Mesenchymal stem cell (in vitro differentiated cells and primary cell): ENCODE measurements at places on chromosomes 4 and X.

DNA sequence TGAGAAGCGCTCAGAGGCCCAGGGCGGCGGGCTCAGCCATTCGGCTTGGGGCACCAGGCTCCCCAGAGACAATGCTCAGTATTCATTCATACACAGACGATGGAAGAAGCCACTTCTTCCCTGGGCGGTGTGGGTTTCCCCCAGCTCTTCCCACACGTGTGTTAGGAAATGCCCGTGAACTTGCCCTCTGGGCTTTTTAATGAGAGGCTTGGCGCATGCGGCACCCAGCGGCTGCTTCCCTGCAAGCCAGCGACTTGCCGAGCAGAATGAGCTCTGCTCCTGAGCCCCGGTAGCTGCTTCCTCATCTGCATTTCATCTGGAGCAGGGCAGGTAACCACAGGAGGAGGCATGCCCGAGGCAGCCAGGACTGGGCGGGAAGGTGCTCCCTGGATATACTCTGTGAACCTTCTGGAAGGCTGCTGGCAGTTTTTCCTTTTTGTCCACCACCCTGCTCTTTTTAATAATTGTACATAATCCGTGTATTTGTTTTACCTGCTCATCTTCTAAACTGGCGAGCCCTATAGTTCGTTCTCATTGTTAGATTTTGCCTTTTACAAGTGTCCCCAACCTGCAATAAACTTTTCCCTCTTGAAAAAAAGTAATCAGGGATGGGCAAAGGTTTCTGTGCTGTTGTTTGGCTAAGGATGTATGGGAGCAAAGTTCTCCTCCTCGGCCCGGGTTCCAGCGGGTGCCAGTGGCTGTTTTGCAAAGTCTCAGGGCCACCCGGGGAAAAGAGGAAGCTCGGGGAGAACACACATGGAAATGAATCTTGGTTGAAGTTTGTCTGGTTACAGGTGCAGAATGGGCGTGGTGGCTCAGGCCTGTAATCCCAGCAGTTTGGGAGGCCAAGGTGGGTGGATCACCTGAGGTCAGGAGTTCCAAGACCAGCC is 178.8 kb downstream of the DCLK2 start:
- no peak for DNase-seq

DNA sequence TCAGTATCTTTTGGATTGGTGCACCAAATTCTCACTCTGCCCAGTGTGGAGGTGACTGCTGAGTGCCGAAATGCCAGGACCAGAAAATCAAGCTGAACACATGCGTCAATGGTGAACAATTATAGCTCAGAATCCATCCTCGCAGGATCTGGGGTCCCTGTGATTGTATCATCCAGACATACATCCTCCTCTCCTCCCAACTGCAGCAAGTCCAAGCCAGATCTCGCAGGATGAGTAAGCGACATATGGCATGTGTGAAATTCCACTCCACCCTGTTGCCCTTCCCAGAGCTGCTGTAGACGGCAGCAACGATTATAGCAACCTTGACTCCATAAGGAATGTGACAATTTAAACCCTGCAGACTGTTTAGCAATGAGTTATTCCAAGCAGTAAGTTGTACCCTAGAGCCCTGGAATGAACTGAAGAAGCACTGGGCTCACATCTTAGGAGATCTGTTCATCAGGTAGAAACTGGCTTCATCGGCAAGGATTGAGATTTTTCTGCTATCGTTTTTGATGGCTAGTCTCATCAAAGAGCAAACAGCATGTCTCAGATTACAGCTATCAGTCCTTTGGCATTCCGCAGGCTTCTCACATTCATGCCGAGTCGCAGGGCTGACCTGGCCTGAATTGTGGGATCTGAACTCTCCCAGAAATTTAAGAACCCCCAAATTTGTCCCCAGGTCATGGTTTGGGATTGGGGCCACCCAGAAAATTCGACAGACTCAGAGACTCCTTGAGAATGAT is 35.5 kb upstream of the SORBS2 start:
- peak; percentile 78 for DNase-seq

DNA sequence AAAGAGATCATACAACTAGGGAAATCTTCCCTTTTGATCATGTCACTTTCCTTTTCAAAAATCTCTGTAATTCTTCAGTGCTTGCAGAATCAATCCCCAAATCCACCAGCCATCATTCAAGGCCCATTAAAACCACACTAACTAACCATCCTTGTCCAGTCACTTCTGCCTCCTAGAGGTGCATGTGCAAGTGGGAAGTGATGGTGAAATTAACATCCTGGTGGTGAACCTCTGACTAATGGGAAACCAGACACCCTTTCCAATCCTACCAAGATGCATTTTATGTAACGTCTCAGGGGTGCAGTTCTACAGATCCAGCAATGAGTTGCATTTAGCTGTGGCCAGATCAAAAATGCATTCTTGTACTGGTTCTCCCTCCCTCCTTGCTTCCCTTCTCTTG is 341.8 kb downstream of the RAPGEF2 start:
- DNase-seq: peak; percentile 42

DNA sequence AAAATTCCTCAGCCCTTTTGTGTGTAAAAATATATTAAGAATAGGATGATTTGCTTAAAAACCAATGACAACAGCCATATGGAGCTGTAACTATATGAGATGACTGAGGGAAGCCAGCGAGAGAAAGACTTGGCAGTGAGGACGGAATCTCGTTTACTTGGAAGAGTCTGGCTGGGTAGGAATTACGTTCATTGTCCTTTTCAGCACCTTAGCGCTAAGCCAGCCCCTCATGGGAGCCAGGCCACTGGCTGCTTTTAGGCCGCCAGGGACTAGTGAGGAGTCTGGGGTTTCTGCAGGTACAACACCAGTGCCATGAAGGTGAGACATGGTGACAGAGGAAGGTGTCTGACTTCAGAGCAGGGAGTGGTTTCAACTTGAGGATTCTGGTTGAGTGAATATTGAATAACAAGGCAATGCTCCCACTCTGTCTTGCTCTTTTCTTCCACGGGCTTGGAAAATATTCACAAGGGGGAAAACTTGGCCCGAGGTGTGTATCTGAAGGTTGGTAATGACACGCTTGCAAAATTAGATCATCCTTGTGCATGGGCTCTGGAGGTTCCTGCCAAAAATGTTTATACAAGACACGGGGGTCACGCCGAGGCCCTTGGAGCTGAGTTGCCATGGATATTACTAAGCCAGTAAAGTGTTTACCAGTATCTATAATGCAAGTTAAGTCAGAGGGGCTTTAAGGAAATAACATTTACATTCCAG is 17.4 kb downstream of the KLF3 start:
- no peak for DNase-seq

- no peak for DNase-seq
These were observed 121.0 kb downstream of the ARHGAP24 start for GRCh38 chr4:85595796-85596559.

DNA sequence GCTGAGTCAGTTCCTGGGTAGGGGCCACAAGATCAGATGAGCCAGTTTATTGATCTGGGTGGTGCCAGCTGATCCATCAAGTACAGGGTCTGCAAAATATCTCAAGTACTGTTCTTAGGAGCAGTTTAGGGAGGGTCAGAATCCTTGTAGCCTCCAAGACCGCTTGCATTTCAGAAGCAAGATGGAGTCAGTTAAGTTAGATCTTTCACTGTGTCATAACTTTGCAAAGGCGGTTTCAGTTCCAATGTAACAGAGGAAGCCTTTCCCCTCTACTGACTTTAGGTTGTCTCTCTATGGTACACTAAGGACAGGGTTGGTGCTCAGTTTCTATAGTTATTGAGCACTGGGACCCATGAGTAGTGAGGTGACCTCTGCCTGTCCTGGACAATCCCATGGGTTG is 127.3 kb upstream of the WDR1 start:
- DNase-seq: no peak

GRCh38 chr4:7798178-7798995 is 141.3 kb downstream of the AFAP1 start:
- DNase-seq: no peak

- no peak for DNase-seq
These were observed 1.7 kb upstream of the SPARCL1 start for GRCh38 chr4:87530868-87531267.

DNA sequence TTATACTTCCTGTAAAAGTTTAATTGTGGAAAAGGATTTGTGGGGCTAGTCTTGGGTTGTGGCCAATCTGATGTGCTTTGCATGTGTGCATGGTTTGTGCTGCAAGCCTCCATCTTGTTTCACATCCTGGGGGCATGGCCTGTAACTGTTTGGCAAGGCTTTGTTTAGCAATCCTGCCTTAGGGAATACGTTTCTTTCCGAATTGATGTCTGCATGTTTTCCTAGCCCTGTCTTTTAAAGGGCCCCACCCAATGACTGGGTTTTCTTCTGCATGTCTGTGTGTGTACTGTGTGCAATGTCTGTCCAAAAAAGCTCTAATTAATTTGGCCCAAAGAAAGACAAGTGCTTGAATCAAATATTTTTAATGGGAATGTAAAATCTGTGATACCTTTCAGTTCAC is 74.6 kb upstream of the MID1IP1 start:
- peak; percentile 8 for DNase-seq

DNA sequence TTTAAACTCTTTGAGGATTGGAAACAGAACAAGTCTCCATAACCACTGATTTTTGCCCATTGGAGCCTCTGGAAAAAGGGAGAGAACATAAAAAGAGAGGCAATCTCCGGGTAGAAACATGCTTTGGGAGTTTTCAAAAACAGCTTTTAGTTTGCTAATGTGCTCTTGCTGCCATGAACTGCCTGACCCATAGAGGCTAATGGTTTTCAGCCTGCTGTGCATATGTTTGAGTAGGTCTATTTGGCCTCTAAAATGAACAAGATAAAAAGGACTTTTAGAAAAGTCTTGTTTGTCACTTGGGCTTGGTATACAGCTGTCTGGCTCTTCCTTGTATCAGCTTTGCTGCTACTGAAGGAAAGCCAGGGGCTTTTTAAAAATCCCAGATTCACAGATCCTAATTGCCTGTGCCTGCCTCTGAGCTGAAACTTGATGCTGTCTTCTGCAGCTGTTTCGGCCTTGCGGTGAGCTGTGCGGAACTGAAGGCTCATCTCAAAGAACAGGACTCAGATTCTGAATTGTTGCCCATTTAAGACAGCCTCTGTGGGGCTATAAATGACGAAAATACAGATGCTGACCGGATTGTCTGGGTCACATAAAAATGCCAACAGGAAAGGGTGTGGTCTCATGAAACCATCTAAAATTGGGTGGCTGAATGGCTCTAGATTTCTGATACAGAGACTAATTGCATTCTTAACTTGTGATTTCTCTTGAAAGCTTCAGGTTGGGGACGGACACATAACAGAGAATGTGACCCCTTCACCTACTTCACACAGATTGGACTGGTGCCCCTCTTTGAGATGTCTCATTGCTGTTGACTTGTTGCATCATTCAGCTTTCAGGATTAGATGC is 18.4 kb upstream of the ZNF41 start:
- peak; percentile 47 for DNase-seq

DNA sequence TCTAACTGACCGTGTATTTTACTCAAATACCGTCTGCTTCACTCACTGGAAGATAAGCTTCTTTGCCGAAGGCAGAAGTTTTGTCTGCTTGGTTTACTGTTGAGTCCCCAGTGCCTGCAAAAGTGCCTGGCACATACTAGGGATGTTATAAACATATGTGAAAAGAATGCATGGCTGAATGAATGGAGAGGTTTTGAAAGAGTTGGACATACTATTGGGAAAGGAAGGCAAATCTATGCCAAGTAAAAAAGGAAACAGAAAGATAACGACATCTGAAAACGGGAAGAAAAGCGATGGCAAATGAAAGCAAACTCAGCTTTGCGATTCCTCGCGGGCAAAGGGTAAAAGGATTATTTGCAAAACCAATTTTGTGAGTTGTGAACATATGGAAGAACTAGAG is 21.7 kb downstream of the ADGRG2 start:
- no peak for DNase-seq

GRCh38 chr4:77415689-77416088 is 189.9 kb upstream of the CXCL13 start:
- no peak for DNase-seq

DNA sequence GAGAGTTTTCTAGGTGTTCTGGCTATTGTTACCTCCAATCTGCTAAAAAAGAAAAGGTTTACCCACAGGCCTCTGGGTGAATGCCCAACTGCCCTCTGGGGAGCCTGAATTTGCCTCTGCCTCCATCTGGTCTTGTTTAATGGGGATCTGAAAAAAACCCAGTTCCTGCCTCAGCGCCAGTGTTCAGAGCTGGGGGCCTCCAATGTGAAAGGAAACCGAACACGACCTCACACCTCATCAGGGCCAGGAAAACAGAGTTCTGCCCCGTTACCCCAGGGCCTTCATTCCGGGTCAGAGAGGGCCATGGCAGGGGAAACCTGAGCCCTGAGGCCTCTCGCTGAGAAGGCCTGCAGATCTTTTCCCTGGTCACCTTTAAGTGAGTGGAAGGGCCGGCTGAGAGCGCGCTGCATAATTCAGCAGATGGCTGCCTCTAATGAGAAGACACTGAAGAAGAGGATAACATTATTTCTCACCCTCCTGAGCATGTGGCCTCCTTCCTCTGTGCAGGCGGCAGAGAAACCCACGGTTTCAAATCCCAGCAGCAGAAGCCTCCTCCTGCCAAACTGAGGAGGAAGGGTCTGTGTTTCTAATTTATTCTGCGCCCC is 6.8 kb downstream of the SEPTIN6 start:
- DNase-seq: peak; percentile 11

DNA sequence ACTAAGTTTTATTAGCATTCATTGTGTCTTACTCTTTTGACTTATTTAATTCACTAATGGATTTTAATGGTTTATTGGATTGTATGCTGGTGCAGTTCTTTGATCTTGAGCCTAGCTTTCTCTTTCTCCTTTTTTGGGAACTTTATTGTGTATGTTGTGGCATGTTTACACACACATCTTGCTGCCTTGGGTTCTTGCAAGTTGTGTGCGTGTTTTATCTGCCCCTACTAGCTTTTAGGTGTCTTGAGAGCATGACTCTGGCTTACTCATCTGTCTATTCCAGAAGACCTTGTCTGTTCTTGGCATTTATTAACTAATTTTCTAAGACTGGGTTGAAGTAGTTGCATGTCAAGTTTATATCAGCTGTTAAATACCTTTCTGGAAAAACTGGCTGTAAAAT is 2.7 kb downstream of the TMEM165 start:
- peak; percentile 78 for DNase-seq

DNA sequence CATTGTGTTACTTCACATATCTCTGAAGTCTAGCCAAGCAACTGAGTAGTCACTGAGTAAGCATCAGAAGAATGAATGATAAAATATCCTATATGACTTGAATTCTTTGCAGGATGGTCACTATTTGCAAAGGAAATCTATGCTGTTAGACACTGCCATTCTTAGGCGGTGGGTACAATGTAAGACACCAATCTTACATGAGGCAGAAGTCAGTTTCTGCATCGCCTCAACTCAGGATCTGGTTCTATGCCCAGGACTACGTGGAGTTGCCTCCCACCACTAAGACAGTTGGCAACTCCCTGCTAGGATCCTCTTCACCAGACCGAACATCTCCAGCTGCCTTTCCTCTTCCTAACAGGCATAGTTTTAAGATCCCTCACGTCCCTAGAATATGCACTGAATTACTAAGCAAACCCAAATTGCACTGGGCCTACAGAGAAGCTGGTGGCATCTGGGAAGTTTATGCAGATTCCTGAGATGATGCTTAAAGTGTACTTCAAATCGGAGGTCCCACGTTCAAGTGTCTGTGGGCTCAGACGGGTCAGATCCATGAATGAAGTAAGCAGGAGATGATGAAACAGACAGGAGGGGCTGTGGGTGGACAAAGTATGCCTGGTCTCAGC is 45.6 kb downstream of the SEL1L3 start:
- no peak for DNase-seq
